ENCODE measurements at places on chromosomes 3 and 15.

DNA sequence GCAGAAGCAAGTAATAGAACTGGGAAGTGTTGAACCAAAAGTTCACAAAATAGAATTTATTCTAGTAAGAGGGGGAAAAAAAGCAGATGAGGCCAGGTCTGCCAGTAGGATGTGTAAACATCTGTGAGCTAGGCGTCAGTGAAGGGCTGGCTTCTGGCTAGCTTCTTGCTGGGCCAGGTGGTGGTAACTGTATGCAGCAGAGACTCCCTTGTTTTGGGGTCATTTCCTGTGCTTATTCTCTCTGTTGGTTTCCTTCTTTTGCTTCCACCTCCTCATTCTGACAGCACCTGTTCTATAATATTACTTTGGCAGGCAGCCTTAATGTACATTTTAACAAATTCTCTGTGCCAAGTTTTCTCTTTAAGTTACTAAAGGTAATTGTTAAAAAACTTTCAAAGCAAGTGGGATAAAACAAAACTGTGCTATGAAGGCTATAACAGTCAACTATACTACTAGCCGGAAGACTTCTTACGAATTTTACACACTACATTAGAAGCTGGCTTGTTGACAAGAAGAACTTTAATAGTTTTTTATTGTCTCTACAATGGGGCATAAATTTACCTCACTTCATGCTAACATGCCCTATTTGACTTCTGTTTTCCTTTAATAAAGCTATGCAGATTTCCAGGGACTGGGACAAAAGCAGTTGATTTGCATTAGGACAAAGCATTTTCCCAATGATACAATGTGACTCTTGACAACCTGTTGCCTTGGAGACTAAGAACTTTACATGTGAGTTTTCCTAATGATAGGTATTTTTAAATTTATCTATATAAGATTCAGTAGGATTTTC is 318.8 kb upstream of the NAALADL2 start:
- DNase-seq: no peak

GRCh38 chr3:140290105-140290504 is 355.1 kb downstream of the CLSTN2 start:
- peak; percentile 26 for DNase-seq

DNA sequence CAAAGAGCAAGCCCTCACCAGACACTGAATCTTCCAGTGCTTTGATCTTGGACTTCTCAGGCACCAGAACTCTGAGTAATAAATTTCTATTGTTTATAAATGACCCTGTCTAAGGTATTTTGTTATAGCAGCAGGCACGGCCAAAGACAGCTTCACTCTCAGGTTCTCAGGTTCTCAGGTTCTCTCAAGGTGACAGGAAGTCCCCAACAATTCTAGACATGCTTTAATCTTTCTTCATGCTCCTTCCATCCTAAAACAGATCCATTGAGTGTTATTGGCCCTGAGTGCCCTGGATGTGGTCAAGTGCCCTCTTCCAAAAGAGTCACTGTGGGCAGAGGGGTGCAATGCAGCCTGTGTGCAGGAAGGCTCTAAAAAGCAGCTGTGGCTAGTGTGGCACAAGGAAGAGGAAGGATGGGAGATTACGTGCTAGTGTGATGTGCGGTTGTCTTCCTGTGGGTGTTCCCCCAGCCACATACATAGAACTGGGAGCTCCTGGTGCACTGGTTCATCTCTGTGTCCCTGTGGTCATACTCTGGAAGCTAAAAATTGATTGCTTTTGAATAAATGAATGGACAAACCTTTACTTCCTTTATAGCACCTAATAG is 11.0 kb upstream of the RAB7A start:
- DNase-seq: no peak

DNA sequence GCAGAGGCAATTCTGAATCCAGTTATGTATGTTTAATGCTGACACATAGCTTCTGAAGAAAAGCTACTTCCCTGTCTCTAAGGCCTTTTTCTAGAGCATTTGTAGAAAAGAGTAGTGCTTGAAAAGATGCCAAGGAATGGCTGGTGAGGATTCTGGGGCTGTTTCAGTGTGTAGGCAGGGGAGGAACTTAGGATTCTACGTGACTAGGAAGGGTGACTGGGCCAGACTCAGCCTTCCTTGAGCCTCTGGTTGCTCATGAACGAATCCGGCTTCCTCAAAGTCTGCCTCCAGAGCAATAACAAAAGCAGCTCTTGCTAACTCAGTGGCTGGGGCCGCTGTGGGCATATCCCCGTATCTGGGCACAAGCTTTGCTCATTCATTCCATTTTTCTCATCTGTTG is 104.8 kb upstream of the WNT5A start:
- DNase-seq: peak; percentile 38

- no peak for DNase-seq
These were observed 215.6 kb downstream of the CADPS start for GRCh38 chr3:62659660-62660059.

GRCh38 chr3:54193093-54193492 is 70.7 kb downstream of the CACNA2D3 start:
- no peak for DNase-seq

GRCh38 chr15:90497912-90498311 is 31.8 kb upstream of the CRTC3 start:
- no peak for DNase-seq

DNA sequence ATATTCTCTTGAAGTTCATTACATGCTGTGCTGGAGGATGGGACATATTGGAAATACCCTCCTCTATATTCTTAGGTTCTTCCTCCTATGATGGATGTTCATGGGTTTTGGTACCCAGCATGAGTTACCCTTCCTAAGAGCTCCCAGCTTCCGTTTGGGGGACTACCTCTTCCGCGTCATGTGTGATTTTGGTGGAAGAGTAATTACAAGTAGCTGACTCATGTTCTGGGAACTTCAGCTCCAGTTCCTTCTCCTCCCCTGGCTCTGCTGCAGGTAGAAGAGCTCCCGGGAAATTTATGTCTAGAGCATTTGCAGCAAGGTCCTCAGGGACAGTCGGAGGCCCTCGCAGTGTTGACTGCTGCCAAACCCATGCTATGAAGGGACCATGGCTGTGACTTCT is 208.8 kb upstream of the IL12A start:
- DNase-seq: peak; percentile 40

- DNase-seq: peak; percentile 95
These were observed 9.0 kb upstream of the LRRFIP2 start for GRCh38 chr3:37183375-37183831.

- DNase-seq: no peak
These were observed 306.5 kb upstream of the SLITRK3 start for GRCh38 chr3:165502707-165503106.

- DNase-seq: no peak
These were observed 210.8 kb downstream of the CGGBP1 start for GRCh38 chr3:87848003-87848402.

DNA sequence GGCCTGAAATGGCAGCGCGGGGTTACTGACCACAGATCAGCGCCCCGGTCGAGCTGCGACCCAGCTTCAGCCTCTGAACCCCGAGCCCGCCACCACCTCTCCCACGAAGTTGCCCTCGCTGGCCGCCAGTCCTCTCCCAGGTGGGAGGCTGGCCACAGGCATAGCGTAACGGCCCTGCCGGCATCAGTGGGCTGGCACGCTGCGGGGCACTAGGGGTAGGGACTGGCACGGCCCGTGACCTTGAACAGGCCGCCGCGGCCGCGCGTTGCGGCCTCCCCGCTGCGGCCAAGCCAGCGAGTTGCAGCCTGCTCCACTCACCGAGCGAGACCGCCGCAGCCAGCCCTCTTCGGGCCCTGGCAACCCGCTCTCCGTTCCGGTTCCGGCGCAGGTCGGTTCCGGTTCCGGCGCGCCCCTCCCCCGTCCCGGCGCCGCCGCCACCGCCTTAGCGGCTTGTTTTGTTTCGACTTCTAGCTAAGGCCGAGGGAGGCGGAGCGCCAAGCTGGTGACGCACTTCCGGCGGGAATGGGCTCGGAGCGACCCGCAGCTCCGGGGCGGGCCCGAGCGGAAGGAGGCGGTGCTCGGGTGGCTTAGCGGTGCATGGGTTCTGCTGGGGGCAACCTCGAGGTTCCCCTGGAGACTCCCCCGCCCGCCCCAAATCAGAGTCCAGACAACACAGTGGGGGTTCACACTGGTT is at the start of gene USP19:
TSS of gene USP19 (minus strand) at position 386 of the 694 bp plus-strand sequence. CDS start 1,678 bp downstream, outside the sequence.
- peak; percentile 92 for DNase-seq

GRCh38 chr3:58009749-58010535 is 1.7 kb downstream of the FLNB start:
- DNase-seq: no peak

DNA sequence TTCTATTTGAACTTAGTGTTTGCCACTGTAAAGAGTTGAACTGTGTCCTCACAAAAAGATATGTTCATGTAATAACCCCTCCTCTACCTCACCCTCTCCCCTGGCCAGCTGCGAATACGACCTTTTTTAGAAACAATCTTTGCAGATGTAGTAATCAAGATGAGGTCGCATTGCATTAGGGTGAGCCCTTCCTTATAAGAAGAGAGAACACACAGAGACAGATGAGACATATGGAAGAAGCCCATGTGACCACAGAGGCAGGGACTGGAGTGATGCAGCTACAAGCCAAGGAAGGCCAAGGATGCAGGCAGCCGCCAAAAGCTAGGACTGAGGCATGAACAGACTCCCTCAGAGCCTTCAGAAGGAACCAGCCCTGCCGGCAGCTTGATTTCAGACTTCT is 27.6 kb downstream of the GPR176 start:
- peak; percentile 21 for DNase-seq

DNA sequence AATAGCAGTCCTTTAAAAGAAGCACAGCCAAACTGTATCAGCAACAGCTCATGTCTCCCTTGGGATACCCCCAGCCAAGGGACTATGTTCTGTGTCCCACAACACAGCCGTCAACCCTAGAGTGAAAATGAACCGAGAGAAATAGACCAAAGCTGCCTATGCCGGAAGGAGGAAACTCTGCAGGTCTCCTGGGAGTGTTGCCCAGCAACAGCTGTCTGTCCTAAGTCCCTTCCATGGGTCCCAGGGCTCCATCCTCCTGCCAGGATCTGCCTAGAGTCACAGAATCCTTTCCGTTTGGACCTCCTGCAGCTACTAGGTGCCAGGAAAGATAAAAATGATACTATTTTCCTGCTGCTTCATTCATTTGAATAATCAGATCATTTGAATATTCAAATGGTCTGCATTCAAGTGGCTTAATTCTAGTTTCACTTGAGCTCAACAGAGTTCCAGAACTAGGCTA is 53.1 kb downstream of the TRANK1 start:
- DNase-seq: no peak

- no peak for DNase-seq
These were observed 18.6 kb downstream of the KPNA4 start for GRCh38 chr3:160546727-160547126.

- peak; percentile 16 for DNase-seq
These were observed 86.5 kb upstream of the PRR20G start for GRCh38 chr3:127374086-127375010.

DNA sequence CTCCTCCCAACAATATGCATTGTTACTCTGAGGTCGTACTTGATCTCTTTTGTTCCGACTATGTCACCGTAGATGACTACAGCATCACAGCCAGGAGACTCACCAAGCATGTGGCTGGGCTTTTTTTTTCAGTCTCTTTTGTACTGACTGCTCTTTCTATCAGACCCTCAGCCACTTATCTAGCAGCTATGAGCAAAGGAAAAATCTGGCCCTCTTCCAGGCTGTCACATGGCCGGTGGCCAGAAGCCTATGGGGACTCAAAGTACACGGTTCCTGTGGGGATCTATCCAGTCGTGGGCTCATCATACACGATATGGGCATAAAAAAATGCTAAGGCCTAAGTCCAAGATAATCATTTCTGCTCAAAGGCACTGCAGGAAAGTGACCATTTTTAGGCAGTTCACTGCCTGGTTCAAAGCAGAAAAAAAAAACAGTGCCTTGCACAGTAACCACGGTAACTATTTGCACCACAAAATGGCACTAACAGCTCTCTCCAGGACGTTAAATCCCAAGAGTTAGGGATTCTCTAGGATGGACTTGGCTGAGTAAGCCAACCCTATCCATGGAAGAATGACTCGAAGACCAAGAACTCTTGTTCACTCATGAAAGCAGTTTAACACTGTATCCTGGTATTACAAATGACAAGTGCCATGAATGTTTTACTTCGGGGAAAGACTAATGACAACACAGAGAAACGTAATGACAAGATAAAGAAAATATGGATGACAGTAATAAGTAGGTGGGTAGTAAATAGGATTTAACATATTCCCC is 50.3 kb downstream of the SHQ1 start:
- DNase-seq: peak; percentile 76

DNA sequence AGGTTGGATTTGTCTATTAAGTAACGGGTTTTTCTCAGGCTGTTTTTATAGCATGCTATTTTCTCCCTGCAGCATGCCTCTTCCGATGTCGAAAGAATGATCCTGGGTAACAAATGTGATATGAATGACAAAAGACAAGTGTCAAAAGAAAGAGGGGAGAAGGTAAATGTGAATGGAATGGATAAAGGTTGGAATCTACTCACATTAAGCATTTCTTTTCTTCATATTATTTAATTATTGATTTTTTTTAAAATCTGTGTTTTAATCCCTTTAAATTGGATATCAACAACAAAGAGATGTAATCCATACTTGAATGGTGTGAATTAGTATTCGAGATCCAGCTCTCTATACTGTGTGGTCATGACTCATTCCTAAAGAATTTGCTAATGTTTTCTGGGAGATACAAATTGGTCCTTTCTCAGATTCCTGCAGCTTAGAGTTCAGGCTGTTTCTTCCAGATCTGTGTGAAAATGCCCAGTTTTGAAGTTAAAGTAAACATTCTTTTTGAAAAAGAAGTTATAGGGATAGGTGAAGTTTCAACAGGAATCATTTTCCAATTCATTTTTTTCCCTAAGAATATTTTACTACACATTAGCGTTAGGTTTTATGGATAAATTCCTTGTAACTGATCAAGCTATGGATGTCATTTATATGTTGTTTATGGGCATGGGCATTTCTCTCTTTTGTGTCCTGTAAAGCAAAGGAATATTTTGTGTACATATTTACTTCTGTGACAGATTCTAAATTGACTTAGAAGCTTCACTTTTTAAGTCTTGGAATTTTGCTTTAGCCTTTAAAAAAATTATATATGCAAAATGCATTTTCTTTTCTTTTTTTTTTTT is 20.8 kb upstream of the APH1B start:
- peak; percentile 89 for DNase-seq

DNA sequence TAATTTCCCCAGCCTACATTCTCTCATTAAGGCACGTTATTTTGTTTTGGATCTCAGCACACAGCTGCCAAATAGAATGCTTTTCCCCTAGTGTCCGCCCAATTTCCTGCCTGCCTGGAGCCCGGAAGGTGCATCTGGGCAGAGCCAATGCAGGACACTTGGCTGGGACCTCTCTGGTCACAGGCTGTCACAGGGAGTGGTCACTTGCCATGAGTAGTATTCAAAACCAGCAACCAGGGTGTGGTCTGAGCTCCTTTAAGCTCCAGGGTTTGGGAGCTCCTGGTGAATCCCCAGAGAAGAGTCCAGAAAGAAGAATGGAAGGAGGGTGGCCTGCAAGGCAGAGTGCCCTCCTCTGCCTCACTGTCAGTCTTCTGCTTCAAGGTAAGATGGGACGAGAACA is at the start of gene HTR3C:
TSS of gene HTR3C (plus strand) at position 281 of the 400 bp plus-strand sequence. CDS start at position 315, 34 bp downstream.
- no peak for DNase-seq
